ENCODE measurements at places on chromosomes 6 and 20. TPM values are rescaled to one million over a fixed set of nuclear protein-coding genes. Genes with fewer than 3 reads are reported as not detected.

GRCh38 chr6:22147921-22148776, 148.7 kb downstream of the PRL start:
- DNase-seq: peak; percentile 81

DNA sequence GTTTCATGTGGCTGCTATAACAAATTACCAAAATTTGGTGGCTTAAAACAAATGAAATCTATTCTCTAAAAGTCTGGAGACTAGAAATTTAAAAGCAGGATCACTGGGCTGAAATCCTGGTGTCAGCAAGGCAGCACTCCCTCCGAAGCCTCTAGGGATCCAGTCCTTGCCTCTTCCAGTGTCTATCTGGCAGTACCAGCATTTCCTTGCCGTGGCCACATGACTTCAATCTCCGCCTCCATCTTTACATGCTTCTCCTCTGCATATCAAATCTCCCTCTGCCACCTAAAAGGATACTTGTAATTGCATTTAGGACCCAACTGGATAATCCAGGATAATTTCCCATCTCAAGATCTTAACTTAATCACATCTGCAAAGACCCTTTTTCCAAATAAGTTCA, 30.2 kb downstream of the ARHGAP18 start:
- peak; percentile 68 for DNase-seq

LINC00237 gene
- total RNA-seq: not detected

SEL1L2 gene
- total RNA-seq: not detected

ENPP5 gene
- 2.5 TPM for total RNA-seq

Measured in Daoy (cell line).